ENCODE measurements at places on chromosomes 1 and 21.

DNA sequence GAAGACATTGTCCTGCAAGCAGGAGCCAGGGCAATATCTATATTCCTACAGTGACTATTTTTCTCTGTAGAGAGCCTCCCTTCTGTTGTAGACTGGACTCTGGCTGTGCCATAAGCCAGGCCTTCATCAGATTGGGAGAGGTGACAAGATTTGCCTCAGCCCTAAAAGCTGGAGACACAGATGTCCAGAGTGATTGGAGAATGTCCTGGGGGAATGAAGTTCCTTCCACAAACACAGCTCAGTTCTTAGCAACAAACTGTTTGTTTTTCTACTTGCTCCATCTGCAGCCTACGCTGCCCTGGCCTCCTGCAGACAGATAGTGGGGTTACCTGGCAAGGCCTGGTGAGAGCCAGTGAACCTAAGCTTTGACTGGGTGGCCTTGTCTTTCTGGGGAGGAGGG is 29.9 kb upstream of the SNX27 start:
- no peak for DNase-seq

DNA sequence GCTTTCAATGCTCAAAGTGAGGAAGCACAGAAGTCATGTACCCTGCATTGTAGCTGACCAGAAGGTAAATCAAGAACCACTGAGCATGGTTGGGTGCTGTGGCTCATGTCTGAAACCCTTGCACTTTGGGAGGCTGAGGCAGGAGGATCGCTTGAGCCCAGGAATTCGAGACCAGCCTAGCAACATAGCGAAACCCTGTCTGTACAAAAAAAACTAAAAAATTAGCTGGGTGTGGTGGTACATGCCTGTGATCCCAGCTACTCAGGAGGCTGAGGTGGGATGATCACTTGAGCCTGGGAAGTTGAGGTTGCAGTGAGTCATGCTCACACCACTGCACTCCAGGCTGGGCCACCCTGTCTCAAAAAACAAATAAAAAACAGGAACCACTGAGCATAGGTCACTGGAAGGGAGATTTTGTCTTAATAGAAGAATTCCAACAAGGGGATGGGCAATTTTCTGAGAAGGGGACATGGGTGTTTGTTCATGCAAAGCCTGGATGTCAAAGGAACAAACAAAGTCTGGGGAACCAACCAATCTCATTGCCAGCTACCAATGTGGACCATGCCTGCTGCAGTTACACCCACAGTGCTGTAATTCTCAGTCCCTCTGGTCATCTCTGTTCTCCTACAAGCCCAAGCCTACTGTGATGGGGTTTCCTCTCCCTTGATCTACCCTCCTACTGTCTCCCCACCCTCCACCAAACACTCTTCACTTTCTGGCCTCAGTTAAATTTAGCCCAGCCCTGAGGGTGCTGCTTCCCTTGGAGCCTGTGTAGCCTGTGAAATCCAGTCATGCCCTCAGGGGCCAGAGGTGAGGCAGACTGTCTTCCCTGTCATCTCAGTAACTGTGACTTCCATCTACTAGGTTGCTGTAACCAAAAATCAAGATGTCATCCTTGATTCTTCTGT is 47.9 kb downstream of the ELF3 start:
- DNase-seq = no peak

DNA sequence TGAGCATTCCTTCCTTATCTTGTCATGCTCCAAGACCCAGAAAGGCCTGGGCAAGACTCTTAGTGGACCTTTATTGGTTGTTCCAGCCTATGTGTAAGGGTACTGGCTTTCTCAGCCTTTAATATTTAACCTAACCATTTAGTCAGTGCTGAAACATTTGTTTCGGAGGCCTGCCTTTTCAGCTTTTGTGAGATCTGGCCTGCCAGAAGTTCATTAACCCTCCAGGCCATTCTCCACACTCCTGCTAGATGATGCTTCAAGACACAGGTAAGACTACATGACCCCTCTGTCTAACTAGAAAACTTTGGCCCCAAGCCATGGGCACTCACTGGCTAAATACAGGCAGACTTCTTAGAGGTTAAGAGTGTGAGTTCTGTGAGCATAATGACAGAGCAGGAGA is 138.4 kb upstream of the ZP4 start:
- DNase-seq = no peak

DNA sequence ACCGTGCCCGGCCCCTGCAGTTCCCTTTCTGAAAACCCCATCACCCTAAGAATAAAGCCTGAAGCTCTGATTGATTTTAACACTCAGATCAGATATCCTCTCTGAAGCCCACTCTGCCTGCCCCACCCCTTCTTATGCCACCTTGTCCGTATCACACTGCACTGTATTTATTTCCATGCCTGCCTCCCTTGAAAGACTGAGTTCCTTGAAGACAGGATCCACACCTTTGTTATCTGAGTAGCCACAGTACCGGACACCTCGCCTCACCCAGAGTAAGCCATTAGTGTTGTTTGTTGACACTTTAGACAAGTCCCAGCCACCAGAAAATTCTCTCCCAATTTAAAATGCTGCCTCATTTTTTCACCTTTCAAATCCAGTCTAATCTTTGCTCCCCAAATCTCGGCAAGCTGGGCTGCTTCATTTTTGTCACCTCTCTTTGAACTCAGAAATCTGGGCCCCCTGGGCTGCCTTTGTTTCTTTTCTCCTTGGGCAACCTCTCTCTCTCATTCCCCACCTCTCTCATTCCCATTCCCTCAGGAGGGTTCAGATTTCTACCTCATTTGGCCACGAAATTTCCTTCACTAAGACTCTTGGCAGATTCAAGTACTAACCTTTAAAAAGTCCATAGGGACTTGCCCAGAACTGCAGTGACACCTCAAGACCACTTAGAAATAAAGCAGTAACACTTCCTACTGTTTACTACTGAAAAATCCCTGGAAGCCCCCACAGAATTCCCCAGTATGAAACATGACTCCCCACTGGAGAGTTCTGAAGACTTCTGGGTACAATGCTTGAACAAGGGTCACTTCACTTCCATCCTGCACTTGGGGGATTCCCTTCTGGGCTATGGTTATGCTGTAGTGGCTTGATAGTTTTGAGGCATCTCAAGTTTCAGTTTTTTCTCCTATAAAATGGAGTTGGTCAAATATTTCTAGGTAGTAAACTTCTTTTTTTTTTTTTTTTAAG is 8.7 kb upstream of the PPP1R15B start:
- no peak for DNase-seq

GRCh38 chr1:184387069-184387475 is 243 bp downstream of the C1orf21 start:
- no peak for DNase-seq

- no peak for DNase-seq
Observed at GRCh38 chr1:4894566-4894965, 240.2 kb downstream of the AJAP1 start.

DNA sequence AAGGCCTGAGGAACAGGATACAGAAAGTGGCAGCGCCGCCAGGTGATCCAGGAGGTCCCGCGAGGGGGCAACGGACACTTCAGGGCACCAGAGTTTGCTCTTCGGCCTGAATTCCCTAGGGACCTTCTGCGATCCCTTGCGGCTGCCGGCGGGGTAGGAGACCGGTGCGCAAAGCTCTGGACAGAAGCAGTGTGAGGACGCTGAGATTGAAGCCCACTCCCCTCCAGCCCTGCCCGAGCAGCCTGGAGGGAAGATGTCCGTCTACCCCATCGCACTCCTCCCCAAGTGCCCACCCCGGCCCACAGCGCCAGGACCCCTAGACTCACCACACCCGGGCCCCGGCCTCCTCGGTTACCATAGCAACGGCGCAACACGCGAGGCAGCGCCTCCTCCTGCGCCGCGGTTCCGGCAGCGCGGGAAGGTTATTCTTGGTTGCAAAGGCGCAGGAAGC is at the start of gene ANKRD45:
ANKRD45 (minus strand) TSS at position 361 of the 451 bp plus-strand sequence. CDS start 10,433 bp downstream, outside the sequence.
- no peak for DNase-seq

DNA sequence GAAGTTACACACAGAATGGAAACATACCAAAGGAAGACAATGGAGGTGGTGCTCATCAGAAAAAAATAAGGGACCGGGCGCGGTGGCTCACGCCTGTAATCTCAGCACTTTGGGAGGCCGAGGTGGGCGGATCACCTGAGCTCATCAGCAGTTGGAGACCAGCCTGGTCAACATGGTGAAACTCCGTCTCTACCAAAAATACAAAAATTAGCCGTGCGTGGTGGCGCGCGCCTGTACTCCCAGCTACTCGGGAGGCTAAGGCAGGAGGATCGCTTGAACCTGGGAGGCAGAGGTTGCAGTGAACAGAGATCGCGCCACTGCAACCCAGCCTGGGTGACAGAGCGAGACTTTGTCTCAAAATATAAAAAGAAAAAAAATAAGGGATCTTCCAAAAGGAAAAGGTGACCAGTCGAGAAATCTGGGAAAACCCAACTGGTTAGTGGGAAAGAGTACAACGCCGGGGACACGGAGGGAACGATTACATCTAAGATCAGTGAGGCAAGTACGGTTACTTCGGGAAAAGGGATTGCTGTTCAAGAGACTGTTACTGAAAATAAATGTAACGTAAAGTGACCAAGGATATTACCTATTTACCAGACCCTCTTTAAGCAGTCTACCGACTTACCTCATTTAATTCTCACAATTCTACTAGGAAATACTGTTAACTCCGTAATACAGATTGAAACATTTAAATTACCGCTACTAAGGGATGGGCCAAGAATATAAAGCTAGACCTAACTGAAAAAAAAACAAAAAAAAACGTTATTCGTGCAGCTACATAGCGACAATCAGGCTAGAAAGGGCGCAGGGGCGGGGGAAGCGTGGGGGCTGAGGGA is 822 bp downstream of the CCT3 start:
- no peak for DNase-seq

DNA sequence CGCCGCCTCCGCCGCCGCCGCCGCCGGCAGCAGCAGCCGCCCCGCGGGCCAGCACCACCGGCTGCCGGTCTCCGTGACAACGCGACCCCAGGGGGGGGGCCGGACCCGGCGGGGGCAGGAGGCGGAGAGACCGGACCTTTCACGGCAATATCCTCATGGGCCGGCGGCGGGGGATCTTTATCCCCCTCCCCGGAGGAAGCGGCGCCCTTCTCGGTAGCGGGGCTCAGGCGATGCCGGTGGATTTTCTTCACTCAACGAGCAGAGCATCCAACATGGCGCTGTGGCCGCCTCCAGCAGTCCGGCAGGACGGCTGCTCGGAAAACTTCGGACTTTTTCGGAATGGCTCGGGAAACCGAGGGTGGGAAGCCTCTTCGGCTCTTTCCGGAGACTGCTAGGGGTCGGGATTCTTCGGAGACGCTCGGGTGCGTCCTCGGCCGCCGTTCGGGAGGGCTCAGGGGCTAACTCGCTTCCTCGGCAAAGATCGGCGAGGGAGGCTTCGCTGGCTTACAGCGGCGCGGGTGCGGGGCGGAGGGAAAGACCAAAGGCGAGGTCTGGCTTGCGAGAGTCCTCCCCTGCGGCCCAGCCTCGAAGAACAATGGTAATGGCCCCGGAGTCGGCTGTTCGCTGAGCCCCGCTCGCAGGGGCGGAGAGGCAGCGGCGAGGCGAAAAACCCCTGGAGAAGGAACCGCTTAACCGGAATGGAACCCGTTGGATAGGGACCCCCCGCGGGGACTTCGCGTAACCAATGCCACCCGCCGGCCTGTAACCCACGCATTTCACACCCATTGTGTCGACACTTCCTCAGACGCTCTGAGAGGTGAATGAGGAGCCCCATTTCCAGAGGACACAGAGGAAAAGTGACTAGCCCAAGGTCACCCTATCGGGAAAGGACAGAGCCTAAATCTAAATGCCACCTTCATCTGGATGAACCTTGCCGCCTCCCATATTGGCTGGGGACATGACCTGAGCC is at the start of gene EIF4G3:
EIF4G3 (minus strand) TSS at position 312 of the 970 bp plus-strand sequence. CDS start 174,155 bp downstream, outside the sequence.
- peak; percentile 98 for DNase-seq

- DNase-seq = no peak
Observed at GRCh38 chr1:43058545-43059360, 100.1 kb upstream of the SLC2A1 start.

GRCh38 chr1:167545349-167545748 is 8.2 kb downstream of the CREG1 start:
- no peak for DNase-seq

DNA sequence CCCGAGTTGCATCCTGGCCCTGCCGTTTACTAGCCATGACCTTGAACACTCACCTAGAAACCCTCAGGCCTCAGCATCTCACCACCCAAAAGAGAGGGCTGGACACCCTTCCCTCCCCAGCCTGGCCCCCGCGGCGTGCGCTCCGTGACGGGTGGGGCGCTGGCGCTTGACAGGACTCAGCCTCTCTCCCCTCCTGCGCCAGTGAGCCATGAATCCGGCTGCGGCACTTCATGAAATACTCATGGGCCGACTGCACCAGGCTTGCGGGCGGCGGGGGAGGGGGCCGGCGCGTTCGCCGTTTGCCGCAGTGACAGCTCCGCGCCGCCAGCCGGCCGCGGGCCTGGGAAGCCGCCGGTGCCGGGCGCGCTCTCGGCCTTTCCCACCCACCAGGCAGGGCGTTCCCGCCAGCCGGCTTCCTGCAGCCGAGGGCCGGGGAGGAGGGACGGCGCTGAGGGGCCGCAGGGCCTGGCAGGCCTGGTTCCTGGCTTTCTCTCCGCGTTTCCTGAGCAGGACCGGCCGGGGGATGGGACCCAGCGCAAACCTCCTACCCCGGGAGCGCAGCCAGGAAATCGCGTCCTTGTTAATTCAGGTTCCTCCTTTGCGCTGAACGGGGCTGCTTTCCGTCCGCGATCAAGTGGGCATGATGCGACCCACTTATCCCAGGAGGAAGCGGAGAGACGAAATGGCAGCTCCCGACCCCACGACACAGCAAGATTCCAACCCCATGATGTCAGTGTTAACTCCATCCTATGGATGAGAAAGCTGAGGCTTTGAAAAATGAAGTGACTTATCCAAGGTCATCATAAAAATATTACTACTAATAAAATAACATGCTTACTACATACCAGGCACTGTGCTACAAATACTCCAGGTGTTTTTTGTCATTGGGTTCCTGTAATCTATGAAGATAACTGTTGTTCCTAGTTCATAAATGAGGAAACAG is 9.1 kb upstream of the LUZP1 start:
- DNase-seq = peak; percentile 47

DNA sequence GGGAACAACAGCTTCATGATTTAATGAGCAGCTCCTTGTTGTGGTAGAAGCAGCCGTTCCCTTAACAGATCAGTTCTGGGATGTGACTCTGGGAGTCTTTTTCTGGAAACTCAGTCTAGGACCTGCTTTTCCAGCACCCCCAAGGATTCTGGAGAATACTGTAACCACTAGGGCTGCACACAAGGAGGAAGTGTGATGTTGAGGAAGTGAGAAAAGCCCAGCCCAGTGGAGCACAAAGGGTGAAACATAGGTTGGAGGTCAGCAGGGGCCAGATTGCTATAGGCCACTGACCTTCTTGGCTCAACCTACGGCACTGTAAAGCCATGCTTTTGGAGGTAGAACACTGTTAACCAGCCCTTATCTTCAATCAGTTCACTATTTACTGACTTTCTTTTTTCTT is 10.1 kb upstream of the PLA2G5 start:
- no peak for DNase-seq

DNA sequence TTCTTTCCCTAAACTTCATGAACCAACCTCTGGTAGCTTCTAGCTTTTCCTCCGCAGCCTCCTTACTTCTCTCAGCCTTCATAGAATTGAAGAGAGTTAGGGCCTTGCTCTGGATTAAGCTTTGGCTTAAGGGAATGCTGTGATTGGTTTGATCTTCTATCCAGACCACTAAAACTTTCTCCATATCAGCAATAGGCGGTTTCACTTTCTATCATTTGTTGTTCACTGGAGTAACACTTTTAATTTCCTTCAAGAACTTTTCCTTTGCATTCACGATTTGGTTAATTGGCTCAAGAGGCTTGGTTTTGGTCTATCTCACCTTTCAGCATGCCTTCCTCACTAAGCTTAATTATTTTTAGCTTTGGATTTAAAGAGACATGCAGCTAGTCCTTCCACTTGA is 5.1 kb downstream of the URB2 start:
- no peak for DNase-seq

- DNase-seq = no peak
Observed at GRCh38 chr1:153638261-153638660, 4.4 kb downstream of the CHTOP start.

GRCh38 chr1:227343727-227344551 is 25.6 kb upstream of the CDC42BPA start:
- no peak for DNase-seq
